ENCODE measurements at places on chromosomes 1 and 21. TPM values are rescaled to one million over a fixed set of nuclear protein-coding genes. Genes with fewer than 3 reads are reported as not detected.

NPPB gene
- total RNA-seq, result 0.71 TPM

FBLIM1 gene
- total RNA-seq, result 78.3 TPM

SELENBP1 gene
- 20.5 TPM for total RNA-seq

RCAN1 gene
- total RNA-seq, result 16.5 TPM

FAM78B gene
- total RNA-seq, result 2.9 TPM

CFHR1 gene
- not detected for total RNA-seq

ADAMTS1 gene
- 34.9 TPM for total RNA-seq

IRF6 gene
- total RNA-seq, result 67.4 TPM

GRCh38 chr1:224517171-224517570 is 82.6 kb upstream of the WDR26 start:
- H3K27ac ChIP-seq, result no peak overlapping the region
- H3K4me3 ChIP-seq, result no peak overlapping the region
- H3K36me3 ChIP-seq, result no peaks in the 10 kb centered on the region
- DNase-seq, result no peak
- H3K4me1 ChIP-seq, result peaks cover 7% of the 10 kb centered on the region

- H3K4me1 ChIP-seq, result peaks cover 2% of the 10 kb centered on the region
- DNase-seq, result no peak
- no peak overlapping the region for H3K27ac ChIP-seq
- no peaks in the 10 kb centered on the region for H3K27me3 ChIP-seq
- H3K36me3 ChIP-seq, result no peaks in the 10 kb centered on the region
Observed at GRCh38 chr1:219422811-219423598, 189.9 kb downstream of the ZC3H11B start.

- H3K27ac ChIP-seq, result no peak overlapping the region
- peaks cover 27% of the 10 kb centered on the region for H3K4me1 ChIP-seq
- no peaks in the 10 kb centered on the region for H3K27me3 ChIP-seq
- no peak overlapping the region for H3K4me3 ChIP-seq
- DNase-seq, result no peak
Observed at GRCh38 chr1:235423214-235423652, 56.0 kb downstream of the TBCE start.

- no peak for DNase-seq
- peaks cover 45% of the 10 kb centered on the region for H3K4me1 ChIP-seq
- H3K4me3 ChIP-seq, result peak overlapping the region; percentile 95
- peak overlapping the region; percentile 49 for H3K27ac ChIP-seq
Observed at GRCh38 chr1:76075188-76075489, 593 bp downstream of the ST6GALNAC3 start.

- no peaks in the 10 kb centered on the region for H3K36me3 ChIP-seq
- no peak for DNase-seq
- peaks cover 10% of the 10 kb centered on the region for H3K27me3 ChIP-seq
- no peak overlapping the region for H3K4me3 ChIP-seq
Observed at GRCh38 chr21:38095220-38095619, 161.6 kb upstream of the KCNJ15 start.

GRCh38 chr1:192350356-192350755 is 33.6 kb downstream of the RGS21 start:
- H3K27ac ChIP-seq, result no peak overlapping the region
- H3K4me1 ChIP-seq, result no peaks in the 10 kb centered on the region
- H3K4me3 ChIP-seq, result no peak overlapping the region
- DNase-seq, result no peak
- no peaks in the 10 kb centered on the region for H3K36me3 ChIP-seq

DNA sequence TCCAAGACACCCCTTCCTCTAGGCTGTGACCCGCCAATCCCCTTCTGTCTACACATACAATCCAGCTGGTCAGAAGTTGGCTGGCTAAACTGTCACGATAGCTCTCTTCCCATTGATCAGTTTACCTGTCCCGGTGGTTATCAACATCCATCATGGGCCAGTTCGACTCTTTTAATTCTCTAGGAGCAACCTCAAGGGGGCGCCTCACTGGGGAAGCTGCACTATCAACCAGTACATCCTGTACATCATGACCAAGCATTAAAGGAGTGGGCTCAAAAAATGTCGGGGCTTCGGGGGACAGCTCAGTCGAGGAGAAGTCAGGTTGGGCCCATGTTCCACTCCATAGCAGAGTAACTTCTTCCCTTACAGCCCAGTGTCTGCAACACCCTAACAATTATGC is 53.2 kb upstream of the B3GALNT2 start:
- peaks cover 12% of the 10 kb centered on the region for H3K36me3 ChIP-seq
- H3K4me1 ChIP-seq, result peaks cover 4% of the 10 kb centered on the region
- no peak overlapping the region for H3K27ac ChIP-seq
- DNase-seq, result no peak
- no peak overlapping the region for H3K4me3 ChIP-seq
- no peaks in the 10 kb centered on the region for H3K27me3 ChIP-seq

DNA sequence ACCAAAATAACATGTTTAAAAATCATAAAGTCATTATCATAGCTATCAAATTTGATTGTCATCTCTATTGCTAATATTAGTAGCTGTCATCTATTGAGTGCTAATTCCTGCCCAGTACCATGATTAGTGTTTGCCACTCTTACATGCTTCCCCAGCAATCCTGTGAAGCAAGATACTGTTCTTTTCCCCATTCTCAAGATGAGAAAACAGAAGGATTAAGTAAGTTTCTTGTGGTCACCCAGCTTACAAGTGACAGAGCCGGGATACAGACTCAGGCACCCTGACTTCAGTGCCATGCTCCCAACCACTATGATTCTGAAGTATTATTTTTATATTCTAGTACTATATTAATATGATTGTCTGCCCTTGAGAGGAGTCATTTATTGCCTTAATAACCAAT is 36.5 kb downstream of the LRRC8C start:
- H3K27me3 ChIP-seq, result no peaks in the 10 kb centered on the region
- H3K4me3 ChIP-seq, result no peak overlapping the region

- no peak overlapping the region for H3K4me3 ChIP-seq
- no peaks in the 10 kb centered on the region for H3K4me1 ChIP-seq
- DNase-seq, result no peak
- peaks cover 3% of the 10 kb centered on the region for H3K27me3 ChIP-seq
- no peak overlapping the region for H3K27ac ChIP-seq
Observed at GRCh38 chr1:223242382-223242955, 99.4 kb upstream of the TLR5 start.

DNA sequence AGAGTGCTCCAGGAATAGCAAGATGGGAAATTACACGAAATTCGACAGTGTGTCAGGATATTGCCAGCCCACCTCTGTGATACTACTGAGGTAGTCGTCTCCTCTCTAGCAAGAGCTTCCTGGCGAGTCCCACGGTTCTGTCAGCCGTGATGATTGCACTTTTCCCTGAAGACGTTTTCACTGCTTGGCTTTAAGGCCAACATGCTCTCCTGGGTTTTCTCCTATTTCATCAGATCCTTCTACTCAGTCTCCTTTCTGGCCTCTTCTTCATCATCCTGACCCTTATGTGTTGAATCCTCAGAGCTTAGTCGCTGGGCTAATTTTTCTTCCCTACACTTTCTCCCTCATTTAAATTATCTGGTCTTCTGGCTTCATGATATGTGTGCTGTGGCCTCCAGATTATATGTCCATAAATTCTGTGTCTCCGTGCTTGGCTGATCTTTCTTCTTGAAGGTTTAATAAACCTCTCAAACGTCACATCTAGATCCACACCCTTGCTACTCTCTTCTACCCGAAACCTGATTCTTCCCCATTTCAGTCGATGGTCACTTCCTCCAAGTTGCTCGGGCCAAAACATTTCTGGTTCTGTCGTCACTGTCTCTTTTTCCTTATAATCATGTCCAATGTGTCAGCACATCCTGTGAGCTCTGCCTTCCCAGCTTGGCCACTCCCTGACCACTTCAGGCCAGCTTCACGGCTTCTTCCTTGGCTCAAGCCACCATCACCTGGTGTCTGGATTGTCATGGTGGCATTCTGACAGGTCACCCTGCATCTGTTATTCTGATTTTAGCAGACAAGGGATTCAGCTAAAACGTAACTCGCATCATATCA is 12.2 kb downstream of the OR2B11 start:
- no peak for DNase-seq
- H3K27ac ChIP-seq, result no peak overlapping the region

Data from type B pancreatic cell (in vitro differentiated cells).